HCT116 (cell line): ENCODE measurements at places on chromosomes 16 and 17.

GRCh38 chr17:47870056-47870455 is 19.1 kb upstream of the SP6 start:
- DNase-seq, result no peak

DNA sequence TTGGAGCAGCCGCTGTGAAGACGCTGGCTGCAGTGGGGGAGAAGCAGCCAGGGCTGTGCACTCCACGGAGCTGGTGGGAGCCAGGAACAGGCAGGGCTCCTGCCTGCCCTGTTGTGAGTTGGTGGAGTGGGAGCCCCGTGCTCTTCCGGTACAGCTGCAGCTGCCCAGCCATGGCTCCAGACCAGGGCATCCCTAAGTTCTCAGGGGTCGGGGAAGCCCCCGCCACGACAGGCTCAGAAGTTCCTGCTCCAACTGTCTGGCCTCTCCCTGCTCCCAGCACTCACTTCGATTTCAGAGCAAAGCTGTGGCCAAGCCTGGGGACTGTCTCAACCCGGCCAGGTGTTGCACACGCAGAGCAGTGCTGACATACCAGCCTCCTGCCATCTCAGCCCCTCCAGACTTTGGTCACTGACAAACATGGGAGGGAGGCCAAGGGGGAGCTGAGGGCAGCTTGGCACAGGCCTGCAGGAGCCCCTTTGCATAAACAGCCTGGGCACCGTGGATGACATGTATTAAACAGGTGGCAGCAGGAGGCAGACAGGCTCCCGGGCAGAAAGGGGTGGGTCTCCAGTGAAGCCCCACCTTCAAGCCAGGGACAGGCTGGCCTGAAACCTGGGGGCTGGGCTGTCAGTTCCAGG is 13.9 kb upstream of the KDM8 start:
- no peak for DNase-seq

- DNase-seq, result no peak
Observed at GRCh38 chr16:84847564-84848355, 28.0 kb downstream of the CRISPLD2 start.

- DNase-seq, result no peak
Observed at GRCh38 chr17:81027591-81028505, 7.1 kb upstream of the BAIAP2 start.

DNA sequence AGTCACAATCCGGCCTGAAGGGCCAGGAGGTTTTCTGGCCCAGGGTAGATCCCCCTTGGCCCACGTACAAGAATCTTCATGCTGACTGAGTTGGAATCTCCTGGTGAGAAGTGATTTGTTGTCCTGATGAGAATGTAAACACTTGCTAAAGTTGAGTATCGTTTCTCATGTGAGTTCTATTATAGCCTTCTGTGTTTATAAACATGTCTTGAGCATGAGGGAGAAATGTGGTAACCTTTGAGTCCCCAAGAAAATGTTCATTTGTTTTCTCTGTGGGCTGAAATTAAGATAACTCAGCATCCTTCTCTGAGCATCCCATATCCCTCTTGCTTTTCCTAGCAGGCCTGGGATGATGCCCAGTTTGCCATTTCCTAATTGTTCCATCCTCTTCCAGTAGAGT is 204.8 kb downstream of the FTO start:
- no peak for DNase-seq

DNA sequence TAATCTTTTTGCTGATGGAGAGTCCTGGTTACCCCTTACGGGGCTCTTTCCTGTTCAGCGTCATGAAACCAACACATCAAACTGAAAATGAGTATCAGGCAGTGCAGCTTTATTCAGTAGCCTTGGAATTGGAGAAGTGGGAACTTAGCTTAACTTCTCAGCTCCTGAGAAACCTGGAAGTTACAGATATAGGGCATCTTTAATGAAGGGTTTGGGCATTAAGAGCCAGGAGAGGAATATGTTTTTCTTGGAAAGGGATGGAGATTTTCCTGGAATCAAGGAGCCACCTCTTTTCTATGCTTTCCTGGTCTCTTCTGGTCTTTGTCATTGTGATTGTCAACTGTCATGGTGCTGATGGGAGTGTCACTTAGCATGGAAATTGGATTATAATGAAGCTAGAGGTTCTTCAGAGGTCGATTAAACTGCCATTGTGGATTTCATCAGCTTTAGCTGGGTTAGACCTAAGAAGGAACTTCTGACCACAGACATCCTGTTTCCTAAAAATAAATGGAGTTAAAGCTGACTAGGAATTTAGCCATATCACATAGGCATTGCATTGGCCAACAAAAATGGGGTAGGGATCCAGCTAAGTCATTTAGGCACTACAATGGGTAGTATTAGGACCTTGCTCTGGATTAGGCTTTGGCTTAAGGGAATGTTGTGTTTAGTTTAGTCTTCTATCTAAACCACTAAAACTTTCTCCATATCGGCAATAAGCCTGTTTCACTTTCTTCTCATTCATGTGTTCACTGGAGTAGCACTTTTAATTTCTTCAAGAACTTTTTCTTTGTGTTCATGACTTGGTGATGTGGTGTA is 186.4 kb downstream of the BCAS3 start:
- no peak for DNase-seq

DNA sequence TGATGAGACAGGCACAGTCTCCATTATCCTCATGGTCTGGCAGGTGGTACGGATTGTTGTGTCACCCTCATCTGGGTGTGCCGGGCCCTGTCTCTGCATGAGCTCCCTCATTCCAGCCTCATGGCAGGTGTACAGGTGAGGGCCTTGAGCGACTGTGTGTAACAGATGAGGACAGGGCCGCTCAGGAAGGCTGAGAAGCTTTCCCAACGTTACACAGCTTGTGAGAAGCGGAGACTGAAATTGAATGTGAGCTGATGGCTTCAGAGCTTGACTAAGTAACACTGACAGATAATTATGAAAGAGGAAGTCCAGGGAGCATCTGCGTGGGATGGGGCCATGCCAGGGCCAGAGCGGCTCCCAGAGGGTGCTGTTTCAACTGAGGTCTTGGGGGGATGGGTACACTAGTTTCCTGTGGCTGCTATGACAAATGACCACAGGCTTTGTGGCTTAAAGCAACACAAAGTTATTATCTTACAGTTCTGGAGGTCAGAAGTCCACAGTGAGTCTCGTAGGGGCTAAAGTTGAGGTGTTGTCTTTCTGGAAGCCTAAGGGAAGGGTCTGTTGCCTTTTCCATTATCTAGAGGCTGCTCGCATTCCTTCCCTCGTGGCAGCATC is 36.7 kb downstream of the CMIP start:
- DNase-seq, result no peak

GRCh38 chr16:67186550-67186950 is 2.8 kb upstream of the MATCAP1 start:
- no peak for DNase-seq

GRCh38 chr17:60615840-60616239 is 15.8 kb downstream of the PPM1D start:
- DNase-seq, result no peak
